Left kidney (tissue), 8 donors: ENCODE measurements at places on chromosomes 3 and 15. TPM values are rescaled to one million over a fixed set of nuclear protein-coding genes. Genes with fewer than 3 reads are reported as not detected.

ACKR2 gene
- polyA plus RNA-seq: 2.7 TPM

GRCh38 chr3:97975466-97975865 lies 3.2 kb upstream of the RIOX2 start:
- DNase-seq: no peak

DNA sequence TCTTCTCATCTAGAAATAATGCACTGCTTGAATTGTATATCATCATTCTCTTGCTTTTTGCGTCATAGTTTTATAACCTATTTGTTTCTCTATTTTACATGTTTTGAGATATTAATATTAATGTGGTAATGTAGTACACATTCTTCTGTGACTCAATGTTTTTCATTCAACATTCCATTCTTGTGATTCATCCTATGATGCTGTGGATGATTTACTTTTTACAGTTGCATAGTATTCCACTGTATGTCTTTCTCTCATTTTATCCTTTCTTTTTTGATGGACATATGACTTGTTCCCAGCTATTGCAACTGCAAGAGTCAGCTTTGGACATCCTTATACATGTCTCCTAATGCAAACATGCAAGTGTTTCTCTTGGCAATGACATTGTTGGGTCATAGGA lies 20.6 kb upstream of the VEPH1 start:
- no peak for DNase-seq

DNA sequence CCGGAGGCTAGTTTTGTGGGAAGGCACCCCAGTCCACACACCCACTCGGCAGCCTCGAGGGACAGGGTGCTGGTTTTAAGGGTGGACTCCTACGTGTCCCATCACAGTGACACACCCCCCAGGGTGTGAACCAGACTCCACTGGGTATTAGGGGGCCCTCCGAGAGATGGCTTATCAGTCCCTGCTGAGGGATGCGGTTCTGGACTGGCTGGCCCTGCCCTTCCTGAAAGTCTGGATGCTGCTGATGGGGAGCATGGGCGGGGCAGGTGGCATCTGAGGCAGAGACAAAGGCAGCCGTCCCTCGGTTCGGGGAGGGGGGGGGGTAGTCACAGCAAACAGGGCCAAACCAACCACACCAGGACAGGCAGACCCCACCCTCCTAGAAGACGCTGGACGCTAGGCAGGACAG lies 939 bp upstream of the ULK3 start:
- no peak for DNase-seq

GRCh38 chr15:86653344-86654197 lies 573.9 kb downstream of the AGBL1 start:
- no peak for DNase-seq
